Dermis microvascular lymphatic vessel endothelial cell (primary cell): ENCODE measurements at places on chromosomes 13 and 19.
A peak's percentile ranks its signal among the peaks of the same experiment; 100 is the strongest.

- no peak for DNase-seq
Measured at GRCh38 chr13:52882785-52883184, 34.3 kb upstream of the PCDH8 start.

DNA sequence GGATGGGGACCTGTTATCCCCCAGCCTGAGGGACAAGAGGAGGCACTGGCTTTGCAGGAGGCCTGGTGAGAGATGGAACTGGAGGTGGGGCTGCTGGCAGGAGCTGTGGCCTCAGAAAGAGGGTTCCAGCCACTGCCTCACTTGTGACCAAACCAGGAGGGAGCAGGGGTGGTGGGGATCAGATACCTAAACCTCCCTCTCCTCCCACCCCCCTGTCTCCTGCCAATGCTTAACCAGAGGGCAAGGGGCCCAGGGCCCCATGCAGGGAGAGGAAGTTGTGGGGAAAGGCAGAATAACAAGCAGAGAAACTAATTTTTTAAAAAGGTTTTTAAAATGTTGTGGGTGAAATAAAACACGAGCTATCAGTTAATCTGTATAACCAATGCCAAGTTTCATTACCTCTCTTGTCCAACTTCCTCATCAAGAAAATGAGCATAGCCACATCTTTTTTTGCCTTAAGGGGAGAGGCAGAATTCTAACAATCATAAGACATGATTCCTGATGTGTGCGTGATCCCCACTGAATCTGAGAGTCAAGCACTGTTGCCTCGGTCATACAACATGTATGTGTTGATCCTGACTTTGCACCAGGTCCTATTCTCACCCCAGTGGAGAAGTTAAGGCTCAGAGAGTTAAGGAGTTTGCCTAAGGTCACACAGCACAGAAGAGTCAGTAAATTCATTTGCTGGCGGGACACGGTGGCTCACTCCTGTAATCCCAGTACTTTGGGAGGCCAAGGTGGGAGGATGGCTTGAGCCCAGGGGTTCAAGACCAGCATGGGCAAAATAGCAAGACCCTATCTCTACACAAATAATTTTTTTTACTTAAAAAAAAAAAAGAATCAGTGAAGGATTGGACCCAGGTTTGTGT, 12.9 kb downstream of the FXYD5 start:
- no peak for DNase-seq

DNA sequence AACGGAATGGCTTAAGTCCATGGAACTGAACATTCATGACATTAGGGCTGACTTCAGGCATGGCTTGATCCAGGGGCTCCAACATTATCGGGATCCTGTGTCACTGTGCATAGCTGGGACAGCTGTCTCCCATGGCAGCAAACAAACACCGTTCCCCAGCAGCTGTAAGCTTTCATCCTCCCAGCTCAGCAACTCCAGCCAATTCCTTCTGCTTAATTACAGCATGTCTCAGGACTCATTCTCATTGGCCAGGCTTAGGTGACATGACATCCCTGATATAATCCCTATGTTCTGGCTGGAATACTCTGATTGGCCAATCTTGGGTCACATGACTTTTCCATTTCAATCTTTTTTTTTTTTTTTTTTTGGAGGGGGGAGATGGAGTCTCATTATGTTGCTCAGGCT, 10.9 kb upstream of the TLE5 start:
- peak; percentile 53 for DNase-seq

- peak; percentile 25 for DNase-seq
Measured at GRCh38 chr13:71864986-71865873, 1.8 kb downstream of the DACH1 start.

GRCh38 chr19:460877-461720, at the start of gene SHC2:
Gene SHC2 (minus strand): TSS chr19:461033. CDS start chr19:460996, 37 bp downstream.
- DNase-seq: peak; percentile 21

DNA sequence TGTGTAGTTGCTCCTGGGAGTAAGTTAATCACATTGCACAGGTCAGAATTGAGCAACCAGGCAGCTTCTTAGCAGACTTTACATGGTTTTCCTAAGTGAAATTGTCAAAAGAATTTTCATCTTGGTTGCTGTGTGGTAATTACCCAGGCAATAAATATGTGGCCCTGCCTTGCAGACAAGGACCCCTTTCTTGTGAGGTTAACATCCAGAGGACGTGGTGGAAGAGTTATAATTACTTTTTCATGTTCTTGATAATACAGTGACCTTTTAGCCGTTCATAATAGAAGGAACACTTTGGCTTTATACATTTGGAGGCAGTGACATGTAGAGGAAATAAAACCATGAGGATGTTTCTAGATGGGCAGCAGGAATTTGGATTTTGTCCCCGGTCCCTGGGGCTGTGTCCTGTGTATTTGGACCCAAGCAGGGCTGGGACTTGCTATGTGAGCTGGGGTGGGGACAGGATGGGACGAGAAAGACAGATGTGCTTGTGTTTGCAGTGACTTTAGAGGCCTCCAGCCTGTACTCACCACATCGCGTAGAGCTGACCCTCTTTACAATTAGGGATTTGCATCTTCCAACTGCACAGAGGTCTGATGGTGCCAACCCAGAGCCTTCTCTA, 156.2 kb downstream of the STK24 start:
- DNase-seq: no peak

DNA sequence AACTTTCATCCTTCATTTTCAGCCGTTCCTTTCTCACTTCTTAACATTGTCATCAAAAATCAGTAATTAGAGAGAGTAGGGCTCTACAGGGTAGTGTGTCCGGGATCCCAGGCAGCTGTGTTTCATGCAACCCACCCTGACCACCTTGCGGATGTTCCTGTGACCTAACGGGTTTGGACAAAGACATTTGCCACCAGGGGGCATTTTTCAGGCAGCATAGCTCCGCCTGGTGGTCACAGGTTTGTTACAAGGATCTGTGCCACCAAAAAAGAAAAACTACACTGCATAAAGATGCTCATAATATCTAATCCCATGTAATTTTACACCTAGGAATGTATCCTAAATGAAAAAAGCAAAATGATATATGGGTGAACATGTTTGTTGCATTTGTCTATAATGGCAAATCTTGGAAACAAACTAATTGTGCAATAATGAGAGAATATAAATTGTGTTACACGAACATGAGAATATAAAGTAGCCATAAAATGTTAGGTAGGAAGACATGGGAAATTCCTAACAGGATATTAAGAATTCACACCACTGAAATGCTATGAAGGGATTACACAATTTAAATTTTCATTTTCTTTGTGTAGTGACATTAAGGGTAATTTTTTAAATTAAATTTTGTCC, 123.0 kb downstream of the SLC7A1 start:
- DNase-seq: peak; percentile 77

DNA sequence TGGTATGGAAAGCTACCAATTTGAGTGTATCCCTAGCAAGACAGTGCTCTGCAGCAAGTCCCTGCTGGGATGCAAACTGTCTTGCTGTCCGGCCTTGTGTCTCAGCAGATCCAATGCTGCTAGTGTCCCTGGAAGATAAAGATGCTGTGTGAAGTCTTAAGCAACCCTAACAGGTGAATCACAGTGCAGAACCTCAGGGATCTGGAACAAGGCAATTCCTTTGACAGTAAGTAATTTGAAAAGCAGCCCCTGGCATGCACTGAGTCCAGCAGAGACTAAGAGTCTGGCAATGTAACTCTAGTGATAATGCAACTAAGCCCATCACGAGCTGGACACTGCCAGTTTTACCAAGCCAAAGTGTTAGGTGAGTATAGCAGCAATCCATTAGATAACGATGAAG, 1.7 kb upstream of the UCHL3 start:
- no peak for DNase-seq

DNA sequence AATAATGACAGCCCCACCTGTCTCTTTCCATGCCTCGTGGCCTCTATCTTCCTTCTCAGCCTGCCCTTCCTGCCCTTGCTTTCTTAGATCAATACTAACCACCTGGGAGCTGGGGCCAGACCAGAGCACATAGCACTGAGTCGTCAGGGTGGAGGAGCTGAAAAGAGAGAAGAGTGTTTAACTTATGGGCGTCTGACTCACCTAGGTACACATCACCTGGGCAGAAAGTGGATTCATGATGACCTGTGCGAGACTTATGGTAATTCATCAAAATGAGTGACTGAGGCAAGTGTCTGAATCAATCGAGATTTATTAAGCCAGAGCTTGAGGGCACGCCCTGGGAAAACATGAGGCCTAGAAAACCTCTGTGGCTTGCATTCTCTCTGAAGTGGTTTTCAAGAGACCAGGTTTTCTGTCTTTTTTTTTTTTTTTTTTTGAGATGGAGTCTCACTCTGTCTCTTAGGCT, 19.2 kb downstream of the CEACAM6 start:
- no peak for DNase-seq

DNA sequence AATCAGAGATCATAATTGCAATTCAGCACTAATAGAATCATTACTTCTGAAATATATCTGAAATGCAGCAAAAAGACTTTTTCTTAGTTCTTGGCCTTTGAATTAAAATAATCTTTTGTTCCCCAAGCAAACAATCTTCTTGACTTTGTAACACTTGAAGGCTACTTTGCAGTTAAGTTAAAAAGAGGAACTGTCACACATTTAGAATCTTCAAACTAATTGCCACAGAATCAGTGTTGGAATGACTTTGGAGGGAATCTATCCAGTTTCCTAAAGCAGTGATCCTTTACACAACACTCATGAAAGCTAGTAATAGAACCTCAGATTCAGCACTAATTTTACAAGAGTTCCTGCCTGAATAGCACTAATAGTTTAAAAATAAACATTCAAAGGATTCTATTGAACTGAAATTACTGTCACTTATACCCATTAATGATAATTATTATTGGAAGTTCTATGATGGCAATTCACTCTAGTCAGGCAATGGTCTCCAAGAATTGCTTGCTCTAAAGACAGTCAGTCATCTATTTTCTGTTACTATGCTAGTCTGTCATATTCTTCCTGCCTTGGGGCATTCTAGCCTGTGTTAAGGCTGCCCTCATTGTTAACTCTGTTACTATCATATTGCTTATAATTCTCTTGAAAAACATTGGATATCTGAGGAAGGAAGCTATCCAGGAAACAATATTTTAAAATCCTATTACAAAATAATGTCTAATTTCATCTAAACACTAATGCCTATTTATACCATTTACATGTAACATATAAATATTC, 362.4 kb downstream of the DIAPH3 start:
- no peak for DNase-seq

DNA sequence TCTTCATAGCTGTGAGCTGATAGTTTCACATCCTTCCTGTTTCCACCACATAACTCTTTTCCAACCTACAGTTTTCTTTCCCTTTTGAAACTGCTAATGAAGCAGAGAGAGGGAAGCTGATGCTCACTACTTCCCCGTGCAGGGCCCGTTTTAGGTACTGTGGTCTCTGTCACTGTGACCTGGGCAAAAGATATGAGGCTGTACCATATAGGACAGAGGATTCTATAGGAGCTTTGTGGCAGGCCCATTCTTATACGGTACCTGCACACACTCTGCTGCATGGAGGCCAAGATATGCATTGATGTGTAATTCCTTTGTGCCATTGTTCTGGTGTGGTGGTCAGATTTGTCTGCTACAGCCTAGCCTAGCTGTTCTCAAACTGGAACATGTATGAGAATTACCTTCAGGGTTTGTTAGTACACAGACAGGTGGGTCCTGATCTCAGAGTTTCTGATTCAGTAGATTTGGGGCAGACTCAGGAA, 577.3 kb downstream of the LMO7 start:
- no peak for DNase-seq

GRCh38 chr19:4199699-4200293, 17.3 kb downstream of the ANKRD24 start:
- no peak for DNase-seq

DNA sequence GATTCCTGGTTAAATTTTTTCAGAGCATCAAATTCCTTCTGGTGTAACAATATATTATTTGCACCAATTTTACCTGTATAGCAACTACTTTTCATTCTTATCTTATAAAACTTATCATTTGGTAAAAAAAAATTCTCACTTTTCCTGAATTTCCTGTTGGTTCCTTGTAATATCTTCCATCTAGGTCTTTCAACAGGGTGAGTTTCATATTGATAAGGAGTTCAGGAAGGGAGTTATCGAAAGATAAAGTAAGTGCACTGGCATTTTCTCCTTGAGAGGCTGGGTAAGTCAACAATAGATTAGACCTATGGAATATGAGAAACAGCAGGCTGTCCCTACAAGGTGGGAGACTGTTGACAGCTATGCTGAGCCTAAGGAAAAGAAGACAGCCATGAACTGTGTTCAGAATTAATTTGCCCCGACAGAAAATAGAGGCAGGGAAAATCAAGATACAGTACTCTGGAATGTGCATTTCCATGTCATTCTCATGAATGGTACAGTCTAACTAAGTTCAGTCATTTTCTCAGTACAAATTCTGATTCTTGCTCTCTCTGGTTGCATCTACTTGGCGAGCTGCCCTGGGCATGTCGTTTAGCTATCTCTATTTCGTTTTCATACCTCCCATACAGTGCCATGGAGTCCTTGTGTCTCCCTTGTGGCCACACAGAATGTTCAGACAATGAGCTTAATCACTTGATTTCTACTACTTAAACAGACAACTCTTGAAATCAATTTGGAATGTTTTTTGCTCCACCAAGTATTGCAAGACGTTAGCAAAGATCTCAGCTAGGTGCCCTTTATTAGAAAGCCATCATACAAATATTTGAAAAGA, 9.9 kb downstream of the IGFL1 start:
- DNase-seq: no peak

DNA sequence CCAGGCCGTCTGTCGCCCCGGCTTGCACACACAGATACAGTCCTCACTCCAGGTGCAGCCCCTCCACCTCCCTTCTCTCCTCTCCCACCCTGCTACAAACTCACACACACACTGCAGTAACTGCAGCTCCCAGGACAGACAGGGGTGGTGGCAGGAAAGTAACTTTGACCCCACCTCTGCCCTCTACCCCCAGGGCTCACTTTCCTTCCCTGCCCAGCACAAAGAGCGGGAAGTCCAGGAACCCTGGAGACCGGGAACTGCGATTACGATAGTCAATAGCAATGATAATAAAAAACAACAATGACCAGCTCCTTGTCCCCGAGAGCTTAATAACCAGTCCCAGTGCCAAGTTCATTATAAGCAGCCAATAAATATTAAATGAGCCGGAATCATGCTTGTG, at the start of gene CEACAM20:
CEACAM20 (minus strand) TSS at position 140 of the 400 bp plus-strand sequence. CDS start 166 bp downstream, outside the sequence.
- no peak for DNase-seq

DNA sequence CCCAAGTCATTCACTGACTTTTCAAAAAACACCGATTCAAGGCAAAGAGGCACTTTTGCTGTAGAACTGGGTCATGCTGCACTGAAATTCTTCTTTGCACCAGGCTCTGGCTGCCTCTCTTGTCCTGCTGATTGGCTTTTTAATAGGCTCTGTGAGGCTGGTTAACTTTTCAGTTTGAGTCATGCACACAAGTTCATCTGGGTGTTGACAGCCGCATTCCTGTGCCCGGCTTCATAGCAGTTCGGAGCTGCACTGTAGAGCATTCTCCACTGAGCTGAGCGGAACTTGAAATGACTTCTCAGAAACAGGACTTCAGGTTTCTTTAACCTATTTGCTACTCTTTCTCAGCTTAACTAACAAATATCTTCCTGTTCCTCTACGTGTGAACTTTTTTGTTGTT, 978.3 kb downstream of the UQCRFS1 start:
- DNase-seq: no peak

- DNase-seq: no peak
Measured at GRCh38 chr13:67351909-67352308, 121.8 kb upstream of the PCDH9 start.

- DNase-seq: no peak
Measured at GRCh38 chr19:18865973-18866799, 29.8 kb downstream of the CERS1 start.
